ENCODE measurements at places on chromosomes 1 and 21.

GRCh38 chr1:98121646-98122045 is 200.8 kb upstream of the DPYD start:
- no peak for DNase-seq

- no peak for DNase-seq
Observed at GRCh38 chr1:39615086-39615673, 24.3 kb downstream of the HEYL start.

- no peak for DNase-seq
Observed at GRCh38 chr1:168865850-168866620, 137.0 kb upstream of the DPT start.

- DNase-seq = peak; percentile 84
Observed at GRCh38 chr1:176073524-176074157, 133.4 kb downstream of the COP1 start.

DNA sequence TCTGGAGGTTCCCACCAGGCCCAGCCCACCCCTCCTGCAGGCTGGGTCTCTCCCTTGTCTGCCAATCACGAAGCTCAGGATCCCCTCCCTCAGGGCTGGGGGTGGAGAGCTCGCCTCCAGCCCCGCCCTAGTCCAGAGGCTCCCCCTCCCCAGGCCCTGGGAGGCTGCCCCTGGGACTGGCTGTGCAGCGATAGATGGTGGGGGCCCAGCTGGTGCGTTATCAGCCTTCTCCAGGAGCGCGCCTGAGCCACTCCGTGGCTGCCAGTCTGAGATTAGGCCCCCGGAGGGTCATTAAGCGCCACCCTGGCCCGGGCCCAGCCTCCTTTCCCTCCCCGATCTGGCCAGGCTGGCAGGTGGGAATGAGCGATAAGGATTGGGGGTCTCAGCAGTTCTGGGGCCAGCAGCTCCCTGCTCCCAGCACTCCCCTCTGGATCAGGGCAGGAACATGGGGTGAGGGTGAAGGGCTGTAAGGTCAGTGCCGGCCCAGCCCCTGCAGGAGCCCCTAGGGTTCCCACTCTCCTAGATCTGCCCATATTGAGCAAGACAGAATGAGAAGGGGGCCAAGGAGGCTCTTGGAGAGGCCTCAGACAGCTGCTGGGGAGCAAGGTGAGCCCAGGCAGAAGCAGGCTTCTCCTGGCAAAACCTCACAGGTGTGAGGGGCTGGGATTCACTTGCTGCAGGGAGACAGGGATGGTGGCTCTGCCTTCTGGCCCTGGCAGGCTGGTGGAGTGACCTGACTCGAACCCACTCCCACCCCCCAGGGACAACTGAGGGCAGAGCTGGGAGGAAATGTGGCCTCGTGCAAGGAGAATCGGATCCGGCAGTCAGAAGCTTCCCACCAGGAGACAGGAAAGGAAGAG is 8.5 kb downstream of the PDZK1IP1 start:
- no peak for DNase-seq
